ENCODE measurements at places on chromosomes 2 and 18.

GRCh38 chr2:64655018-64655664 is 1.4 kb upstream of the SERTAD2 start:
- DNase-seq, result peak; percentile 36

GRCh38 chr2:168120730-168121129 is 126.7 kb downstream of the STK39 start:
- no peak for DNase-seq

- DNase-seq, result peak; percentile 69
These were observed 67.7 kb downstream of the EPAS1 start for GRCh38 chr2:46364797-46365457.

DNA sequence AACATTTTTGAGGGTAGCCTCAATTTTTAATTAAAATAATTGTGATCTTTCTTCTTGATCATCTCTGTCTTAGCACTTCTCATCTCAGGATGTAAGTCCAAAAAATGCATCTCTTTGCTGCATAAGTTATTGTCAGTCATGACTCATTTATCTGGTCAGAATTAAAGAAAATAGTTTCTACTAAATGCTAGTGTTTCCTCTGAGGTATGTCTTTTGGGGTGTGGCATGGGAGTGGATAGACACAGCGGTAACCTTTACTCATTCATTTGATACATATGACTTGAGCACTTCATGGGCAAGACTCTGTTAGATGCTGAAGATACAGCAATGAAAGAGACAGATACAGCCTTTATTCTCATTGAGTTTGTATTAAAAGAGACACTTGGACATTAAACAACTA is 284.7 kb downstream of the IRS1 start:
- no peak for DNase-seq

DNA sequence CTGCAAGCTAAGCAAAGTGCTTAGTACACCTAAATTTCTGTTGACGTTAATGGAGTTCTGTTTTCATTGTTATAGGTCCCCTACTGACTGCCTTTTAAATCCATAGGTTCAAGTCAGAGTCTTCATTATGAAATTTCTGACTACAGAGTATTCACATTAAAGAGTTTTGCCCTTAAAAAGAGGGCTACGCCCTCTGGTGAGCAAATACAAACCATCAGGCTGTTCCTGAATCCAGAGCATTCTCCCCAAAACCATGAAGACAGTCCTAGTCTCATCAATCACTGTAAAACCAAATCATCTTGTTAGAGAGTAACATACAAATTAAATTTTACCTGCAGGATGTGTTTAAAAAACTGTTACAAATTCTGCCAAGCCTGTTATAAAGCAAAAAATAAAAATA is 1091.7 kb downstream of the TDRD15 start:
- DNase-seq, result no peak

DNA sequence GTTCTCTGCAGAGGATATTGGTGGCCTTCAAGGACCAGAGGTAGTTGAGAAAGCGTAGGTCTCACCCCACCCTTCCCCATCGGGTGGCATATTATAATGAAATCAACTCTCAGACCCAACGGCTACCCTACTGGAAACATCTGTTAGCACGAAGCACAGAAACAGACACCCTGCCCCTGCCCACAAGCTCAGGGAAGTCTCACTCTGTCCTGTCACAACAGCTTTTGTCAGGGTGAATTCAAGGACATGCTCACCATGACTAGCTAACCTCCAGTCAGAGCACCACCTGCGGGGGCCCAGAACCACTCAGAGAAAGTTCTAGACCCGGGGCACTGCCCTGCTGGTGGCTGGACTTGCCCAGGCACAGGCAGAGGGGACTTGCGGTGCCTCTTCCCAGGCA is 3.5 kb upstream of the B3GNT7 start:
- peak; percentile 33 for DNase-seq

DNA sequence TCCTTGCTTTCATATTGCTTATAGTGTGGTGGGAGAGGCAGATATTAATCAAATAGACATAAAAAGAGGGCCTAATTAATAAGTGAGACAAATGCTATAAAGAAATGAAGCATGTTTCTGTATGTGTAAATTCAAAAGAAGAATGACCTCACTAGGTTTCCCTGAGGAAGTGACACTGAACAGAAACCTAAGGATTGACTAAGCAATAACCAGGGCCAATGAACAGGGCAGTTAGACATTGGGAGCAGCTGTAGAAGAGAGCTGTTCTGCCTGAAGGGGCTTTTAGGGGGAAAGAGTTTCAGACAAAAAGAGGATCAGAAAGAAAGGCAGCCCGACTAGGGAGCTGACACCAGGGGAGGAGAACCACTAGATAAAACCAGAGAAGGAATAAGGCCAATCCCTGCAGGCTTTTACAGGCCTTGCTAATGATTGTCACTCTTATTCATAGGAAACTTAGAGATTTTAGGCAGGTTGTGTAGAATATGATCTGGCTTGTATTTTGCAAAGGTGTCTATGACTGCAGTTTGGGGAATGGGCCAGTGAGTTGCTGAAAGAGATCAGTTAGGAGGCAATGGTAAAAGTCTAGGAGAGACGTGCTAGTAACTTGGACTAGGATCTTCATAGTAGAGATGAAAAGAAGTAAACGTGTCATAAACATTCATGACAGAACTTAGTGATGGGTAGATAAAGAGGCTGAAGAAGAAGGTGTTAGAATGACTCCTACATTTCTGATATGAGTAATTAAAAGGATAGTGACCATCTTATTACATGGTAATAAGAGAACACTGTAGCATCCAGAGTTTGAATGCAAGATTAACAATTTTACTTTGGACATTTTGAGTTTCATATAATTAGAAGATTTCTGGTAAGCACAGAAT is 26.8 kb upstream of the NABP1 start:
- no peak for DNase-seq

GRCh38 chr2:64696636-64697035 is 42.9 kb upstream of the SERTAD2 start:
- no peak for DNase-seq

- DNase-seq, result no peak
These were observed 293.0 kb downstream of the NDUFA10 start for GRCh38 chr2:239731998-239732665.

- no peak for DNase-seq
These were observed 308.4 kb upstream of the GCFC2 start for GRCh38 chr2:76019128-76019527.

DNA sequence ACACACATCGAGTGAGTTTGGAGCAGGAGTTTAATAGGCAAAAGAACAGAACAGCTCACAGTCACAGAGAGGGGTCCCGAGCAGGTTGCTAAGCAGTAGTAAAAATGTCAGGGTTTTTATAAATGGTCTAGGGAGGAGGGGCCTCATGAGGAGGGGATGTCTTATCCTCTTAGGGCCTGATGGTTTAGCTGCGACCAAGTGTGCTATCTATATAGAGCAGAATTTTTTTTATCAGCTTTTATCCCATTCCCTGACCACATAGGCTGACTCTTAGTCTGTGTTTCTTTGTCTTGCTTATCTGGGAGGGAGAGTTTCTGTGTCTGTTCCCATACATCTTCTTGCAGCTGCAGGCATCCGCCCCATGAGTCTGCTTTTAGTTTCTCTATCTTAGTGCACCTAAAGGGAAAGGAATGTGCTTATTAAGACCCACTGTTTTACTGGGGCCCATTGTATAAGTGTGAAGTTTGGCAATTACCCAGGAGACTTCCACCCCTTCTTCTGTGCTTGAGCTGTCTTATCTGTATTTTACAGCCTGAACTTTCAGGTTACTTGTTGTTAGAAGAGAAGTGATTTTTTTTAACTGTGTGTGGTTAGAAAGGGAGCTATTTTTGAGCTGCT is 30.4 kb upstream of the GMCL1 start:
- no peak for DNase-seq

- DNase-seq, result no peak
These were observed 32.8 kb downstream of the INSIG2 start for GRCh38 chr2:118121101-118121500.

GRCh38 chr2:237213315-237214022 is 127.8 kb downstream of the COPS8 start:
- no peak for DNase-seq

DNA sequence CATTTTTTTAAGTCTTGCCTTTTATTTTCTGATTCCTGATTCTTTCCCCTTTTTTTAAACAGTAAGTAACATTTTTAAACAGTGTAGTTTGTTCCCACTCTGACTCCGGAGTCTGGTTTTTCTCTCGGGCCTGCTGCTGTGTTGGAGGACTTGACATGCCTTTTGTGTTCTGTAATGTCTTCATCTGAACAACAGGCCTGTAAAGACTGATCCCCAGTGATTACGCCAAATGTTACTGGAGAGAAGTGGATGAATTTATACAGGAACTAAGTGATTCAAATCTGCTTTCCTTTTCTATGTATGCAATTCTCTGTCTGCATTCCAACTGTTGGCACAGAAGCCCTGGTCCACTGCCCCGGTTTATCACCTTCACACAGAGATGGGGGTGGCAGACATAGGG is 54.3 kb upstream of the RMDN2 start:
- DNase-seq, result no peak

GRCh38 chr2:127200962-127201361 is 19.1 kb downstream of the CYP27C1 start:
- DNase-seq, result no peak

DNA sequence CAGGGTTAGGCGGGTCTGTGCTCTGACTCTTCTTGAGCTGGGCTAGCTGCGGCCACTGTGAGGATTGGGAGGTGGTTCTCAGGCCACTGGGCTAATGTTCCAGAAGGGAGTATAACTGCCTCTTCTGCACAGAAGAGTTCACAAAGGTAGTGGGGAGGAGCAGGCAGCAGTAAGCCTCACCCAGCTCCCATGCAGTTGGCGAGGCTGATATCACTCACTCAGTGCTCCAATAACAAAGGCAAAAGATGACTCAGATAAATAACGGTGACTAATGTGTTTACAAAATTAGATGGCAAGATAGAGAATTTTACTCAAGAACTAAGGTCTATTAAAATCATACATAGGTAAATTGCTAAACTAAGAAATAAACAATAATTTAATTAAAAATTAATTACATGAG is 174.2 kb upstream of the TMEM200C start:
- no peak for DNase-seq

DNA sequence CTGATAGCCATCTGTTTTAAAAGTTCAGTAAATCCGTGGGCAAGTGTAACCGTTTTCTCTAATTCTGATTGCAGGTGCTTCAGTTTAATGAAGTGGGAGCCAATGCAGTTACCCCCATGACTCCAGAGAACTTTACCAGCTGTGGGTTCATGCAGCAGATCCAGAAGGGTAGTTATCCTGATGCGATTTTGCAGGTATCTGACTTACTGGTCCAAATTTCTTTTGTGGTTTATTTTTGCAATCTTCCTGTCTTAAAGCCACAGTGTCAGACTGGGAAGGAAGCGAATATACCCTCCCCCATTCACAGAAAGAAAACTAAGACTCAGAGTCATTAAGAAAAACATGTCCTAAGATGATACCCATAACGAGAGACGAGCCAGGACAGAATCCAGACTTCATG is 7.7 kb downstream of the SERPINB2 start:
- no peak for DNase-seq

GRCh38 chr2:181070119-181070835 is 89.9 kb downstream of the UBE2E3 start:
- no peak for DNase-seq

GRCh38 chr2:122389694-122390093 is 634.2 kb downstream of the TSN start:
- DNase-seq, result no peak
